ENCODE measurements at places on chromosomes 6 and 20.
A peak's percentile ranks its signal among the peaks of the same experiment; 100 is the strongest.

DNA sequence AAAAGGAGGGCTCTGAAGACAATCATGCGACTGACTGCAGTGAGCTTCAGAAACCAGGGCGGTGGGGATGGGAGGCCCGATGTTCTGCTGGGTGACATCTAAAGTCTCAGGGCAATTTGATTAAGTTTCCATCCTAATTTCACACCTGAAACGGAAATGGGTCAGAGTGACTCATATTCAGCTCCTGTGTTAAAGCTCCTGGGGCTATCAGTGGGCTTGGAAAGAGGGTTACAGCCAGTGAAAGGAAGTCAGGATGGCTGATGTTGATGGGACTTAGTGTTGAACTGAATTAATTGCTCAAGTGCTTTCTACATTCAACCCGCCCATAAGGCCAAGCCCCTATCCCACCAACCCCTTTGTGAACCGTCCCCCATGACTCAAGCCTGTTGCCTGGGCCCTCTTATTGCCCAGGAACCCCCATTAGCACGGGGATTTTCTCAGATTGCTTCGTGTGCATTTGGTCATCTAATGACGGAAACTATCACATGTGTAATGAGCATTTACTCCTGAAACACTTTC is 47.1 kb upstream of the TBC1D7 start:
- DNase-seq = no peak

- DNase-seq = no peak
Observed at GRCh38 chr6:54142889-54143519, 31.8 kb downstream of the MLIP start.

- DNase-seq = no peak
Observed at GRCh38 chr6:81909162-81909561, 156.7 kb upstream of the TENT5A start.

GRCh38 chr20:22338140-22338708 is 246.1 kb downstream of the FOXA2 start:
- no peak for DNase-seq

GRCh38 chr6:162572240-162572639 is 155.3 kb downstream of the PRKN start:
- no peak for DNase-seq

DNA sequence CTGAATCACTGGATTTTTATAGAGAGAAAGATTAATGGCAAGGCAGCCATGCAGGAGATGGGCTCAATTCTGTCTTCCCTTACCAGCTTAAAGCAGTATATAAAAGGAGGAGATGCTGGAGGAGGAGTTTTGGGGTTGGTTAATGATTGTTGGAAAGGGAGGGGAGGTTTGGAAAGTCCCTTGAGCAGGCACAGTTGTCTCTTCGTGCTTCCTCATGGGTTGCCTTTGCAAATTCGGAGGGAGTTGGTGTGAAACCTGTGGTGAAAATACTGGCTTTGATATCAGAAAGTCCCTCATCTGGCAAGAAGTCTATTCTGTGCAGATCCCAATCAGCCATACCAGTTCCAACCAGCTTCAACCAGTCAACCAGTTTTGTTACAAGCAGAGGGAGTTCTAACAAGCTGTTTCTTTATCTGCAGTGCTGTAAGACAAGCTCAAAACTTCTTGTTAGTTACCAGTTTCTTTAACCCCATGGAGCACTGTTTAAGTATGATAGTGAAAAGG is 107.0 kb downstream of the HIVEP1 start:
- DNase-seq = no peak

- no peak for DNase-seq
Observed at GRCh38 chr6:36954262-36954931, at the start of gene PI16. Gene PI16 (plus strand): TSS chr6:36954738. CDS start chr6:36954761, 23 bp downstream.

DNA sequence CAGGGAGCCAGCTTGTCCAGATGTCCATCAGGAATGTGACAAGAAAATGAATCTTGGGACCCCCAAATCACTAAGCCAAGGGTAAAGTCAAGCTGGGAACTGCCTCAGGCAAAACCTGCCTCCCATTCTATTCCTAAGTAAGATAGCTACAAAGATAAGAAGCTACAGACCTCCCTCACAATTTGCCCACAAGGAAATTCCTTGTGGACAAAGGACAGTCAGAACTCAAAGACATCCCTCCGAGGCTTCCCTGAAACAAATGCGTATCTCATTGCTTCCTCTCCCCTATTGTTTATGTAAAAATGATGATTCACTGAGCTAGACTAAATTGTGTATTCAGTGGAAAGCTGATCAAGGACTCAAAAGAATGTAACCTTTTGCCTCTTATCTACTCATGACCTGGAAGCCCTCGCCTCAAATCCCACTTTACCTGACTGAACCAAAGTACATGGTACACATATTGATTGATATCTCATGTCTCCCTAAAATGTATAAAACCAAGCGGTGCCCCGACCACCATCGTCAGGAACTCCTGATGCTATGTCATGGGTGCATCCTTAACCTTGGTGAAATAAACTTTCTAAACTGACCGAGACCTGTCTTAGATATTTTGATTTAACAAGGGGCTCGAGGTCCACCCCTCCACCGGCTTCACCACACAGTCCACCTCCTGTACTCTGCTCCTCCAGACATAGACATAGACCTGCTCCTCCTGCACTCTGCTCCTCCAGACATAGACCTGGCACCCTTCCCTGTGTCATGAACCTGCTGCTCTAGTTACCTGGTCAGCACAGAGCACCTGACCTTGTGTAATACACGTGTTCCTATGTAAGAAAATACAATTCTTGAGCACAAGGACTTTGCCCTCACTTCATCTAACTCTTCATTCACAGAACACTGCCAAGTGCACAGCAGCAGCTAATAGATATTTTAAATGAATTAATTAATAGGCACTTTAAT is 81.4 kb downstream of the WDR27 start:
- no peak for DNase-seq

GRCh38 chr6:157690441-157691210 is 132.4 kb upstream of the SNX9 start:
- DNase-seq = no peak

DNA sequence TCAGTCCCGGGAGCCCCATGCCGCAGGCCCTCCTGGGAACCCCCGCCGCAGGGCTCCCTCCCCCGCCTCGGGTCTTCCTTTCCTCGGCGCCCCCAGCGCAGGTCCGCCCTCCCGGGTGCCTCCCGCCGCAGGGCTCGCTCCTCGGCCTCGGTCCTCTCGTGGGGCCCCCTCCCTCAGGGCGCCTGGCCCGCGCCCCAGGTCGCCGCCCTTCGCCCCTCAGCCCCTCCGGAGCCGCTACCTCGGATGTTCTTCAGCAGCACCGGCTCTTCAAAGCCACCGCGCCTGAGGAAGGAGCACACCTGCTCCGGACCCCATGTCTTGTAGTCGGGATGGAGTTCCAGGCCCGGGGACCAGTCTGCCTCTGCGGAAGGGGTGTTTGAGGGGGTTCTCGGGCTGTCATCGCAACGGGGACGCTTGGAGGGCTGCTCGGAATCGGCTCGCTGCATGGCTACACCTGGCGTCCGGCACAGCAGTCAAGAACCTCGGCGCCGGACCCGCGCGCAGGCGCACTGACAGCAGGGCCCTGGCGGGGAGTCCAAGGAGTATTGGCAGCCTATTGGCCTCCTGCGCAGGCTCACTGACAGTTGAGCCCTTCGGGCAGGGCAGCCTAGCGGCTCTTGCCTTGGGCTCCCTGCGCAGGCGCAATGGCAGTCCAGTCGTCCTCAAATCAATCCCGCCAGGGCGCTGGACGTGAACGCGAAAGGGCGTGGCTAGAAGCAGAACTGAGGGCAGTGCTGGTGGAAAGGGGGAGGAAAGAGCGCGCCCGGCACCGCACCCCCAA is at the start of gene SAMHD1:
SAMHD1 (minus strand) TSS at position 511 of the 781 bp plus-strand sequence; CDS start at position 446, 65 bp downstream.
- peak; percentile 99 for DNase-seq

GRCh38 chr20:25020901-25021301 is 28.4 kb upstream of the APMAP start:
- no peak for DNase-seq

DNA sequence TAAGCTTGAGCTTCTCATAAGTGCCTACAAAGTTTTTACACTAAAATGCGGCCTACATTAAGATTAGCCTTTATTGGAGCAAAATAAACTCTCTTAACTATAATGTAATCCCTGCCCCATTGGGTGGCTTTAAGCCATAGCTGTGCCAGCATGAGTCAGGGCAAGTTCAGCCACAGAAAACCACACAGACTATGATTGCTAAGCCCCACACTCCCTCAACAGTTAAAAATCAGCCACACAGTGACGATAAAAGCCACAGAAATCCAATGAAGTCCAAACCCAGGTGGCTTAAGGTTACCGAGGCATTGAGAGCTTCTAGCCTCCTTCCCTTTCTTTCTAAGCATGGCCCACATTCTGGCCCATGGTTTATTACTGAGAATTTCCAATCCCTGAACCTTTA is 61.6 kb downstream of the GRM1 start:
- no peak for DNase-seq
